ENCODE measurements at places on chromosomes 16 and 17.

- DNase-seq = no peak
Observed at GRCh38 chr16:4537376-4538343, 913 bp downstream of the CDIP1 start.

DNA sequence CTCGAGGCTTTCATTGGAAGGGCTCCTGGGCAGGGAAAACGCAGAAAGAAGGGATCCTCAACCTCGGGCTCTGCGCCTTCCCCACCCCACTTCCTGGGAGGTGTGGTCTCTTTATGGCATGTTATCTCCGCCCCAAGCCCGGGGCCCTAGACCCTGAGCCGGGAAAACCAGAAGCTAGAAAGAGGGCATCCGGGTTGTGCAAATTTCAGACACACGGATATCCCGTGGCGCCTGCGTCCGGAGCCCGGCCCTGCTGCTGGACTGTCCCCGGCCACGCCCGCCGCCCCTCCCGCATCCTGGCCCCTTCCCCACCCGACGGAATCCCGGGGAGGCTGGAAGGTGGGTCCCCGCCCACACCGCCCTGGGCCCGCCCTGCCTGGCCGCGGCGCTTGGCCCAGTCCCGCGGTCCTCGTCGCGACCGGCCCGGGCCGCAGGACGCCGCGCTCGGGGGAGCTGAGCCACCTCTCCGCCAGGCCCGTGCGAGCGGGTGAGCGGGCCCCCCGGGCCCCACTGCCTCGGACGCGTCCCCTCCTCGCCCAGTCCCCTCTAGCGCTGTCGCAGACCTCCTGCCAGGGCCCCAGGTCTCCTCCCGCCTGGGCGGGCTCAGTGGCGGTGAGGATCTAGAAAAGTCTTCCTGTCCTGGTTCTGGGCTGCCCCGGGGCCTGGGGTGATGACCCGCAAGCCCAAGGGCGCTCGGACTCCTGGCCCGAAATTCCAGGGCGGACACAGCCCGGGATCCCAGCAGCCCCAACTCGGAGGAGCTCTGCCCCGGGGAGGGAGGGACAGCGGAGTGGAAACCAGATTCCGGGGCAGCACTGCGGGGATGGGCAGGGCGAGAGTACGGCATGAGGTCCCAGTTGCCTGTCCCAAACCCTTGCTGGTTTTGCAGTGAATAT is at the start of gene SLC16A5:
Gene SLC16A5 (plus strand): TSS at position 397 of the 896 bp plus-strand sequence. CDS start 5,683 bp downstream, outside the sequence.
- no peak for DNase-seq

- no peak for DNase-seq
Observed at GRCh38 chr16:50676684-50677225, 4.4 kb downstream of the SNX20 start.

GRCh38 chr17:33896263-33896662 is 358.8 kb upstream of the CCL2 start:
- DNase-seq = no peak

- DNase-seq = no peak
Observed at GRCh38 chr16:66629856-66630255, 25.4 kb downstream of the CMTM3 start.

DNA sequence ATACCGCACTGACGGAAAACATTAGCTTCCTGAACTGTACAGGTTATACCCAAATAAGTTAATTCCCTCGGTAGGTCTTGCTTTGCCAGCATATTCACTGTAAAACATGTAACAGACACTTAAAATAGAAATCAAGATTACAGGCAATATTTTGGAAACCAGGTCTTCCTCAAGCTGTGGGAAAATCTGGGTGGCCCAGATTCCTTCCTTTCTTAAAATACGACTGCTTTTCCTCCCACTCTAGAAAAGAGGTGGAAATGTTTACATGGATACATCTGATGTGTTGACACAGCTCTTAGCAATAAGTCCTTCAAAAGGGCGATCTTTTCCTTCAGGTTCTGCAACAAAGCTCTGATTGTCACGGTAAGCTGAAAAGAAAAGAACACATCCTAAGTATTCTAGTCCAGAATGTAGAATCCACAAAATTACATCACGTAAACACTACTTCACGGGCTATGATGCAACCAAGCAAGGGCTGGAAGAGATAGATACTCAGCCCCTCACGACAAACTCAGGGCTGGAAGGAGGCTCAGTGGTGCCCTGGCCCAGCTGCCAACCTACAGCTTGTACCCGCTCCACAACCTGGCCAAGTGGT is 18.4 kb downstream of the STX8 start:
- DNase-seq = no peak

- DNase-seq = no peak
Observed at GRCh38 chr17:56231252-56231651, 78.0 kb downstream of the ANKFN1 start.

DNA sequence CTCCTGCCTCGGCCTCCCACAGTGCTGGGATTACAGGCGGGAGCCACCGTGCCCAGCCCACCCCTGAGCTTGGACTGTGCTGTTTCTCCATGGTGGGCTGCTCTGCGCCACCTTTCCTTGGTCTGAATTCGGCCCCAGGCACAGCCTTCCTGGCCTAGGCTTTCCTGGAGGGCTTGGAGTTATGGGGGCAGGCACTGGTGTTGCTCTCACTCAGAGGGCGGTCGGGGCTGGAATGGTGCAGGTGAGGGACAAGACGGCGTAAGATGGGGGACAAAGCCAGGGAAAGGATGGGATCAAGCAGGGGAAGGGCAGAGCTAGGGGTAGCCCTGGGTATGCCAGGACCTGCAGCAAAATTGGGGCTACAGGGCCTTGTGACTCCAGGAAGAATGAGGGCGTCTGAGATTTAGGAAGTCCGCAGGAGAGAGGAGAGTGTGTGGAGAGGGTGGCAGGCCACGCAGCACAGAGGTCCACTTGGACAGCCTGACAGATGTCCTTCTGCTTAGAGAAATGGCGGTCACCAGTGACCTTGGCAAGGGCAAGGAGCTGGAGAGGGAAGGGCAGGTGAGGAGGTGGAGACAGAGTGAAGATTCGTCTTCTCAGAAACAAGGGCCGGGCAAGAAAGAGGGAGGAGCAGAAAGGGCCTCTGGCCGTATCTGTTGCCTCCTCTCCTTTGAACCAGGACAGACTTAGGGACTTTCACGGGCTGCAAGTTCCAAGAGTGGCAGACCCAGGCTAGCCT is 1.6 kb upstream of the ATP6V0C start:
- no peak for DNase-seq

GRCh38 chr16:6634151-6634550 is 698.5 kb upstream of the RBFOX1 start:
- DNase-seq = no peak

DNA sequence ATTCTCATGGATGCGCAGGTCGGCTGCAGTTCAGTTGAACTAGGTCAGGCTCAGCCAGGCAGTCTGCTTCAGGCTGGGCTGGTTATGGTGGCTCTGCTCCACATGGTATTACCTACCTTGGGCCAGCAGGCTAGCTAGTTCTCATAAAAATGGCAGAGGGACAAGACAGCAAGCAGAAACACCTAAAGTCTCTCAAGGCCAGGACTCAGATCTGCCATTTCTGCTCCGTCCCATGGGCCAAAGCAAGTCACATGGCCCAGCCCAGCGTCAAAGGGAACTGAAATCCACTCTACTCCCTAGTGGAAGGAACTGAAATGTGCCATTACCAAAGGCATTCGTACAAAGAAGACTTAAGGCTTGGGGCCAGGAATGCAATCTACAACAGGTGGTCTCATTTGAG is 160.0 kb downstream of the TMEM132E start:
- DNase-seq = no peak

- no peak for DNase-seq
Observed at GRCh38 chr17:59769887-59770286, 62.4 kb downstream of the VMP1 start.

DNA sequence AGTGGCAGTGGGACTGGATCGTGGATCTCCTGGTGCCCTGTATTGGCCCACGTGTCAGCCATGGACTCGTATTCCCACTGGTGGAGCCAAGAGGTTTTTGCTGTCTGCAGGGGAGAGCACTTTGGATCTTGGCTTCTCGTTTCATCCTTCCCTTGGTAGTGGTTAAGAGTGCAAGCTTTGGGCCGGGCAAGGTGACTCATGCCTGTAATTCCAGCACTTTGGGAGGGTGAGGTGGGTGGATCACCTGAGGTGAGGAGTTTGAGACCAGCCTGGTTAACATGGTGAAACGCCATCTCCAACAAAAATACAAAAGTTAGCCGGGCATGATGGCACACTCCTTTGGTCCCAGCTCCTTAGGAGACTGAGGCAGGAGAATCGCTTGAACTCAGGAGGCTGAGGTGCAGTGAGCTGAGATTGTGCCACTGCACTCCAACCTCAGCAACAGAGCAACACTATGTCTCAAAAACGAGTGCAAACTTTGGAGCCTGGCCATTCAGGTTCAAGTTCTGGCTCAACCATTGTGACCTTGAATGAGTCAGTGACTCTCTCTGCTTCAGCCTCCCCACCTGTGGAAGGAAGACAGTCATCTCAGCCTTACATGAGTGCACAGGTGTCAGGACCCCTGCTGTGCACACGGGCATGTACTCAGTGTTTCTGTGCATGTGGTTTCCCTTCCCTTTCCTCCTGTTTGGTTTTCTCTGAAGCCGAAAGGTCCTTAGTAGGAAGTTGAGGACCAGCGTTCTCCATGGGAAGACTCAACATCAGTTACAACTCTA is 57.4 kb downstream of the PLCG2 start:
- no peak for DNase-seq

DNA sequence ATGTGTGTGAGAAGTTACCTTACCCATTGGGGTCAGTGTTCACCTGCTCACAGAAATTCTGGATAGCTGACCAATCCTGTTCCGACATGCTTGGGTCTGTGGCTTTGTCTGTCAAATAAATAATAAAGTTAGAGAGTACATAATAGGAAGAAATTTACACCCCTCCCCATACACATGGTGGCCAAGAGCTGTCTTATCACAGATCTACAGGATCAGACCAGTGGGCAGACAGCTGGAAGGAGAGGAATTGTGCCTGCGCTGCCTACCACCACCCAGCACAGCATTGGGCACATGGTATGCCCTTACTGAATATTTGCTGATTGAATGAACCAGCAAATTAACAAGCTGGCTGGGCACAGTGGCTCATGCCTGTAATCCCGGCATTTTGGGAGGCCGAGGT is 14.6 kb downstream of the GGA2 start:
- DNase-seq = no peak

DNA sequence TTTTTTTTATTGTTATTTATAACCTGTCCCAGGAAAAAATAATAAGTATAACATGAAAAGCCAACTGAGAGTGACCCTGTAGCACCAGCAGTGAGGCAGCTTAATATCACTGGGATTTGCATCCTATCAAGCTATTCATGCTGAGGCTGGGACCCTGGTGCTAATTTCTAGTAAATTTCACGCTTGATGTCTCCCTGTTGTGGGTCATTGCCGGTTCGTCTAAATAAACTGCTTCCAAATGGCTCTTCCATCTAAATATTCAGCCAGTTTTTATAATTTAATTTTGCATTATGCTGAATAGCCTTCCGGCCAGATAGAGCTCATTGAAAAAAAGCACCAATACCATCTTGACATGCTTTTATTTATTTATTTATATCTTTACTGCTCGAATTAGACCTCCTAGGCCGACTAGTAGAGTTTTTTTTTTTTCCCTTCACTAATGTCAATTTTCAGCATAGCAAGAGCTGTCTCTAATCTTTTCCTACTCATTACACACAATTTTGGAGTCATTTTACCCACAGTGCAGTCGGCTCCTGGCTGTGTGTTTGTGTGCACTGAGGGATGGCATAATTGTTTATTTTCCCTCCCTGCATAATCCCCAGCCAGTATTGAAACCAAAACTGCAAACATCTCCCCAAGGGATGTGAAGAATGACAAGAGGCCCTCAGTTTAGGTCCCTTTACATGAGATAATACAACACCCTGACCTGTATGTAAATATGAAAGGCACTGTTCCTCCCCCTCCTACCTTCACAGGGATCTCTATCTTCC is 168.8 kb downstream of the AATF start:
- no peak for DNase-seq

DNA sequence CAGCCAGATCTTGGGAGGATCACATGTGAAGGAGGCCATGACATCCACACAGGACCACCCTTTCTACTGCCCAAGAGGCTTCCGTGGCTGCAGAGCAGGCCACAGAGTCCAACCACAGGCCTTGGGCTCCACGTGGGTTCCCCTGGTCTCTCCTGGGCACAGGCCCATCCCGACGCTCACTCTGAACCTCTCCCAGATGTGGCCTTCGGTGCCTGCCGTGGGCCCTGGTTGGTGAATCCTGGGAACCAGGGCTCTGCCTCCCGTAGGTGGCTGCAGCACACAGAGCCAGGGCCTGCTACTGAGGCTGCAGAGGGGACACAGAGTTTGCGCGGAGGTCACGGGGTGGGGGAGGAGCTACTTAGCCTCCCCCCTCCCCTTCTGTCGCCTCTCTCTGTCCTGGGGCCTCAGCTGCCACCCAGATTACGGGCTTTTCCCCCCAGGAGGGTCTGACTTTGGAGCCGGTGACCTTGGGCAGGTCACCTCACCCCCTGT is 55.3 kb downstream of the ZFPM1 start:
- DNase-seq = no peak

DNA sequence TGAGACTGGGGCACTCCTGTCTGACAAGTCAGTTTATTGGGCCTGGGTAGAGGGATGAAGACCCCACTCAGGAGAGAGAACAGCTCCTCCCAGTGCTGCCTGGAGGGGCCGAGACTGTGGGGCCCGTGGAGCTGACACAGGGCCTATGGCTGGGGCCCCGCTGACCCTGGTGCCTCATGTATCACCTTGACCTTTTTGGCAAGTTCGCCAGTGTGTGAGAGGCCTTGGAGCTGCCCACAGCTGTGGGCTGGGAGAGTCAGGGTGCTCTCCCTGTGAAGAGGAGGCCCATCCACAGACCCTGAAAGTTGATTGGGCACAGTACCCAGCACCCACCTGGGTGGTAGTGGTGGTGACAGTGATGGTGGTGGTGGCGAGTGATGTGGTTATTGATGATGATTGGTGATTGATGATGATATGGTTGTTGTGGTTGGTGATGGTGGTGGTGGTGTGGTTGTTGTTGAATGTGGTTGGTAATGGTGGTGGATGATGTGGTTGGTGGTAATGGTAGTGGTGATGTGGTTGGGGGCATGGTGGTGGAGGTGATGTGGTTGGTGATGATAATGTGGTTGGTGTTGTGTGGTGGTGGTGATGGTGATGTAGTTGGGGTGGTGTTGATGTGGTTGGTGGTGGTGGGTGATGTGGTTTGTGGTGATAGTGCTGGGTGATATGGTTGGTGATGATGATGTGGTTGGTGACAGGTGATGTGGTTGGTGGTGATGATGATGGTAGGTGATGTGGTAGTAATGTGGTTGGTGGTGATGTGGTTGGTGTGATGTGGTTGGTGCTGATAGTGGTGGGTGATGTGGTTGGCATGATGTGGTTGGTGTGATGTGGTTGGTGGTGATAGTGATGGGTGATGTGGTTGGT is 29.1 kb downstream of the BAHCC1 start:
- no peak for DNase-seq

GRCh38 chr16:57623251-57624043 is 5.0 kb upstream of the ADGRG1 start:
- no peak for DNase-seq

GRCh38 chr17:32504166-32504990 is 17.6 kb downstream of the CDK5R1 start:
- no peak for DNase-seq

GRCh38 chr17:1573932-1574696 is 11.5 kb upstream of the PITPNA start:
- no peak for DNase-seq

Measured in cortex of kidney (tissue), 1 donor.